ENCODE measurements at places on chromosomes 1 and 21. TPM values are rescaled to one million over a fixed set of nuclear protein-coding genes. Genes with fewer than 3 reads are reported as not detected.

DNA sequence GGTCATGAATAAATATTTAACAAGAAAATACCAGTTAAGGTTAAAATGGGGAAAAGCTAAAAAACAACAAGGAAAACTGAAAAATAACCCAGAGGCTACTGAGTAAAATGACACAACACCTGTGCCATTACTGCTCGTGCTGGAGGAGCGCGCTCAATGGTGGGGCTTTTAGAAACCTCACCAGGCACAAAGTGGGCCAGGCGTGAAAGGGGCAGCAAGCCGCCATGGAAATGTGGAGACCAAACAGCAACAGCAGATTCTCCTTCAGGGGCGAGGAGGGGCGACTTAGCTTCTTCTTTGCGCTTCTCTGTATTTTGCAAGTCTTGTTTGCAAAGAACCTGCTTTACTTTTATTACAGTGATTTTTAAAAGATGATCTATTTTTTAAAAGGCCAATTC is 18.9 kb upstream of the SPATC1L start:
- H3K36me3 ChIP-seq, result peaks cover 34% of the 10 kb centered on the region
- no peak overlapping the region for H3K27ac ChIP-seq
- no peak overlapping the region for H3K4me3 ChIP-seq
- no peaks in the 10 kb centered on the region for H3K4me1 ChIP-seq
- no peaks in the 10 kb centered on the region for H3K27me3 ChIP-seq
- no peak for DNase-seq

GRCh38 chr1:106793651-106794050 is 262.8 kb upstream of the PRMT6 start:
- no peak overlapping the region for H3K4me3 ChIP-seq
- DNase-seq, result no peak
- no peaks in the 10 kb centered on the region for H3K4me1 ChIP-seq
- H3K27ac ChIP-seq, result no peak overlapping the region
- no peaks in the 10 kb centered on the region for H3K27me3 ChIP-seq

DNA sequence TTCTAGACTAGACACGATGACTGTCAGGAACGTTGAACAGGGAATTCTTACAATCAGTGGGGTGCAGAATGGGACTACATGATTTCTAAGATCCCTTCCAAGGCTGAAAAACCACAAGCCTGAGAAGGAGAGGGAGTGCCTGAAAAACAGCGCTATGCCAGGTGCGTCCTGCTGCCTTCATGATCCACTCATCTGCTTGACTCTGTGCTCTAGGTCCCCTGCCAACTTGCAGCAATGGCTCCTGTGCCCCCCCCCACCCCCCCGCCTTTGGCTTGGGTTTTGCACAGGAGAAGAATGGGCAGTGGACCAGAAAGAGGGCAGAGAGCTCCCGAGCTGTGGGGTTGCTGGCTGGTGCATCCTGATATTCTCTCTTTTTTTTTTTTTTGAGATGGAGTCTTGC is 5.9 kb downstream of the SLC2A7 start:
- H3K4me3 ChIP-seq, result no peak overlapping the region
- DNase-seq, result no peak
- peaks cover 3% of the 10 kb centered on the region for H3K4me1 ChIP-seq
- no peaks in the 10 kb centered on the region for H3K36me3 ChIP-seq
- H3K27ac ChIP-seq, result no peak overlapping the region

NTMT2 gene
- polyA plus RNA-seq, result not detected

DNA sequence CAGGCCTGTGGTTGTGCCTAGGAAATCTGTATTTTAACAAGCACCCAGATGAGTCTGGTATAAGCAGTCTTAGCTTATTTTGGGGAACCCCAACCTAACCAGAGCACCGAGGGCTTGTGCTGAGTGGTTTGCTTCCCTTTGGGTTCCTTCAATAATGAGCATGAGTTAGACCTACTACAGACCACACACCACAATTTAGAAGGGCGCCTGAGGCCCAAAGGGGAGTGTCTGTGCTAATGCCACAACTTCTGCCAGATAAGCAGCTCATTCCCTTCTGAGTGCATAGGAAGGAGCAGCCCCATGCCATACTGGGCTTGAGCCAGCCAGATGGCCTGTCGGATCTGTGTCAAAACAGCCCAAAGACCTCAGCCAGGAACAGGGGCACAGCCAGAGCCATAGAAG is 15.4 kb upstream of the LSS start:
- DNase-seq, result no peak
- peaks cover 90% of the 10 kb centered on the region for H3K36me3 ChIP-seq
- no peak overlapping the region for H3K27ac ChIP-seq
- no peak overlapping the region for H3K4me3 ChIP-seq

TRAPPC10 gene
- 14.0 TPM for polyA plus RNA-seq
